ENCODE measurements at places on chromosomes 3 and 15.

DNA sequence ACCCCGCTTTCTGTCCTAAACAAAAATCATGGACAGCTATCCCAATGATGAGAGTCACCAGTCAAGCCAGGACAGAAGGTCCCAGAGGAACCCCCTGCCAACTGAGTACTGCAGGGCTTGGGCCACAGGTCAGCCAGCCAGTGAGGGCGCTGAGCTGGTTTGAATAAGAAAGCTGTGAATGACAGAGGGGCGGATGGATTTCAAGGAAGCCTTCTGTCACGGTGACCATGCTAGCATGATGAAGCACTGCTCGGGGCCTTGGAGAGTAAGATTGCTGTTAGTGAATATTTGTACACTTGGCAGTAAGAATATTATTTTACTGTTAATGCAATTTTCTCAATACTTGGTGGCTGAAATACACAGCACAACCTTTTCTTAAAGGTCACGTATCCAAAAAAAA lies 734.0 kb upstream of the NR2F2 start:
- DNase-seq: no peak

- no peak for DNase-seq
Observed at GRCh38 chr3:45772341-45773035, 23.8 kb downstream of the SLC6A20 start.

DNA sequence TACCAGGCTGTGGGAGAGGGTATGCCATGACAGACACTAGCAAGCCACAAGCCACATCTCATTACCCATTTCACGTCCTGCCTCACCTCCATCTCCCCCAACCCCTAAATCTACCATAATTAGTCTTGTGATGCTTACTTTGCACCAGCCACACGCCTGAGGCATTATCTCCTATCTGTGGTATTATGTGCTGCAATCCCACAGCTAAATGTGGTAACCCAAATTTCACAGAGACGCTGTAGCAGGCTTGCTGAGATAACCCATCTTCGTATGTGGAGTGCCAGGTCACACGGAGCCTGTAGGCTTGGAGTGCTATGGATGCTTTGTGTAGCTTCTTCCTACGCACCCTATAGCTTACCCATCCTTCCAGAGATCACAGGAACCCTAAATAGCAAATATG lies 256.7 kb upstream of the KCNH8 start:
- no peak for DNase-seq

DNA sequence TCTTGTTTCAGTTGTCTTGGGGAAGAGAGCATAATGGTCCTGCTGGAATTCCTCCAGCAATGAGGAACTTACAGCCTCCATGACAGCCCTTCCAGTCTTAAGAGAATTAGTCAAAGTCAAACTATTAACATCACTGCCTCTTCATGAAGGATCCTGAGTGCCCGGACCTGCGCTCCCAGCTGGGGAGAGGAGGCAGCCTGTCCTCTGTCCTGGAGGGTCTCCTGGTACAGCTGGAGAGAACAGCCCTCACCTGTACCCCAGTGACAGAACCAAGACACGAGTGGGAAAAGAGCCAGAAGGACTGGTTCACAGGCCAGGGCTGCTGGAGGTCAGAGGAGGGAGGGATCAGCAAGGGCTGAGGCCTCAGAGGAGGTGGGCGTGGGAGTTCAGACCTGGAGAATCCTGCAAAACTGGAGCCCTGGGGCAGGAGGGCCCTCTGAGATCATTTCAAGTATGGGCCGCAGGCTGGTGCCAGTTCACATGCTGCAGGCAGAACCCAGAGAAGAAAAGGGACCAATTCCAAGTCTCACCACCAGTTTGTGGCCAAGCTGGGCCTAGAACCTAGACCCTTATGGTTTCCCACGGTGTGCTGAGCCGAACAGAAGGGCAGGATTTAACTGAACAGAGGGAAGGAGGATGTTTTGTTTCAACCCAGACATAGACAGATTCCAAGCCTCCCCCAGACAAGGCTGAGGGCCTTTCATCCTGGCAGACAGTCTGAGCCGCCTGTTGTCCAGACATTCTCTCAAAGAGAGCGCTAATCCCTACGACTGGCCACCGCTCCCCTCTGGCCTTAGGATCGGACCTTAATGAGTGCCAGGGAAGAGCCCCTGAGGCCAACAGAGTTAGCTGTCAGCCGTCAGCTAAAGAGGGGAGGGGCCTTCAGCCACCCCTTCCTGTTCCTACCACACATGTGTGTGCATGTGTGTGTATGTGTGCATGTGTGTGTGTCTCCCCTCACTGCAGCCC lies 18.2 kb downstream of the LOXL1 start:
- DNase-seq: no peak

DNA sequence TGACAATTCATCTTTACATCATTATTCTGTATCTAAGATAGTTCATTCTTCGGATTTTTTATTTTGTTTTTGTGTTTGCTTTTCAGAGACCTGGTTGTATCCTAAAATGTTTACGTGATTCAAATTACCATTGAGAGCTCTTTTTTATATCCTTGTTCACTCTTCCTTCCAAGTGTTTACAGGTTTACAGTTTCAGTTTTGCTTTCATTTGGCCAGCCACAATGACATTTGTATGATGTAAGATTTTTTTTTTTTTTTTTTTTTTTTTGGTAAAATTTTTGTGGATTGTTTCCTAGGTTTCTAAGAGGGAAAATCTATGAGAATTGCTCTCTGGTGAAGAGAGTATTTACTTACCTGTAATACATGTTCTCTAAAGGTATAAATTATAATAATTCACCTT lies 55.0 kb downstream of the SETD5 start:
- peak; percentile 70 for DNase-seq

- DNase-seq: no peak
Observed at GRCh38 chr3:186506857-186507256, 37.3 kb downstream of the CRYGS start.

GRCh38 chr15:89115547-89115946 lies 27.3 kb downstream of the ABHD2 start:
- peak; percentile 79 for DNase-seq

- DNase-seq: no peak
Observed at GRCh38 chr15:80234883-80235282, 17.1 kb downstream of the CTXND1 start.

DNA sequence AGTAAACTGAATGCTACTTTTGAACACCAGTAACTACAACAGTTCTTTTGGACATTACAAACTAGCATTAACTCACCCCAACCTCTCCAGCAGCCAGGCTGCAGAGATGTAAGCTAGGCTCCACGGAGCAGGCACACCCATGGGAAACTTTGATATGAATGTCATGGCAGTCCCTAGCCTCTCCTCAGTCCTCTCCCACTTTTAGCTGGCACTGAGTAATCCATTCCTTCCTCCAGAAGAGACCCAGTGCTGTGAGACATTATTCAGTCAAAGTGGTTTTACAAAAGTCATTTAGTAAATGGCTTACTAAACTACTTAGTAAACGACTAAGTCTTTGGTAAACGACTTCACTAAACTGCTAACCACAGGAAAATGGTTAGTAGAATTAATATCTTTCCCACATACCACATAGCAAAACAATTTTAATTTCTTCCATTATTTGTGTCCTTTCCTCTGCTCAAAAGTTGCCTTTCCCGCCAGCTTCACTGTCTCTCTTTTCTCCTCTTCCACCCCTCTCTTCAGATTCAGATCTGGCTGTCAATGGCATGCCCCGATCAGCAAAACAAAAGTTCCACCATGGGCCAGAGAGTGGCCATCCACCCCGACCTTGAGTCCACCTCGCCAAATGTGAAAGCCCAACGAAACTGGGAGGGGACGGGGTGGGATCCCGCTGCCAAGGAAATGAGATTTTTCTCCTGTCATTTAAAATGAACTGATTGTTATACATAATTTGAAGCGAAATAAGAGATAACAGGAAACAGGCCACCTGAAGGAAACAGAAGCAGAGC lies 67.5 kb upstream of the TJP1 start:
- DNase-seq: no peak

DNA sequence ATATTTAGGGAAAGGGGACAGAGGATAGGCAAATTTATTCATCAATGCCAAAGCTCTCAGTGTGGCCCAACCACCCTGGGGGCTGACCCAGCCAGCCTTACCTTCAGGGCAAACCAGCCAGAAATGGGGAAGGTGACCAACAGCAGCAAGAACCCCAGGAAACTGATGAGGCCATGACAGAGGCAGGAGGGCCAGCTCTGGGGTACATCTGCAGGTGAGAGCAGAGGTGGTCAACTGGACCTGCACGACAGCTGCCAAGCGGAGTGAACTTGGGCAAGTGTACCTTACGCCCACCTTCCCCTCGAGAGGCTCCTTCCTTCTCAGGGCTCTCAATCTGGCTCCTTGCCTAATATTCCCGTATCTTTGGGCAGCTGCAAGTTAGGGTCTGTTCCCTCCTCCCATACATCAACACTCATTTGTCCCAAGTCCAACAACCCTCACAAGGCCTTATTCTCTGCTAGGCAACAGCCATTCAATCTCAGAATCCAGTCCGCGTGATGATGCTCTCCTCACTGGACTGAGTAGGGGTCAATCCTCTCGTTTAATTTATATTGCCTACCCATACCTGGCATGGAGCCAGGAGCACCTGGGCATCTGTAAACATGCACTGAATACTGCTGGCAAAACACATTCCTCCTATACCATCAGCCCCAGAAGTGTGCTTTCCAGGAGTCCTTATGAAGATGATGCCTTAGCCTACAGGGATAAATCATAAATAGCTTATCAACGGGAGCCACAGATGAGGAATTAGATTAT lies 1.7 kb downstream of the STOML1 start:
- no peak for DNase-seq

DNA sequence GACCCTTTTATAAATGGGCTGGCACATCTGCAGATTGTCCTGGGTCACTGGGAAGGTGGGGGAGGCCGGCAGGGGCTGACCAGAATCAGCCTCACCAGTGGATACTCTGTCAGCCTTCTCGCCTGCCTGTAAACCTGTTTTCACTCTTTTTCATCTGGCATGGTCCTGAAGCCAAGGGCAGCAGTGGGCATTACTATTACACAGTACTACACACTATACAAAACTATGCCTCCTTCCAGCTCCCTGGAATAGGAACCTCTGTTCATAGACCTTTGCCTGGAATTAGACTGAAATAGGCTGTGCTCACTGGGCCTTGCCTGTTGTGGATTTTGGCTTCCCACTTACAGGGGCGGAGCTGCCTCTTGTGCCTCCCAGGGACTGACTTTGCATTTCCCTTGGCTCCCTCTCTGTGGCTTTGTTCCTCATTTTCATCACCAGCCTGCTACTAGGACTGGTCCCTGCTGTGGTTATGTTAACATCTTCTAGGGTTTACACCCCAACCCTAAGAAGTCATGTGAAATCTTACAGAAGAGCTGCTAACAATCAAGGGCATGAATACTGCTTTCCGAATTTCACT lies 120.7 kb downstream of the FNDC3B start:
- DNase-seq: no peak

DNA sequence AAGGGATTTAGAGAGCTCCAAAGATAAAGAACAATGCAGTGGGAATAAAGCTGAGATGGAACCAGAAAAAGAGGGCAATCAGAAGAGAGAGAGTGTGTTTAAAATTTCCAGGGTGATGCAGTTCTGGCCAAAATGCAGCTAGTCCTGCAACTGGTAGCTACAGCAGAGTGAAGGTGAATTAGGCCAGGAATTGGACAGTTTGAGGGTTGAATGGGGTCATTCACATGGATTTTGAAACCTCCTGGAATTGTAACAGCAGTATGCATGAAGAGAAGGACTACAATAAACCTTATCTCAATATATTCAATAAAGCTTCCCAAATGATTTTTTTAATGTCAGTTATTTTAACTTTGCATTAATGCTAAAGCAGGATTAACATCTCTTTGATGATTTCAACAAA lies 85.2 kb downstream of the CBLB start:
- DNase-seq: no peak

DNA sequence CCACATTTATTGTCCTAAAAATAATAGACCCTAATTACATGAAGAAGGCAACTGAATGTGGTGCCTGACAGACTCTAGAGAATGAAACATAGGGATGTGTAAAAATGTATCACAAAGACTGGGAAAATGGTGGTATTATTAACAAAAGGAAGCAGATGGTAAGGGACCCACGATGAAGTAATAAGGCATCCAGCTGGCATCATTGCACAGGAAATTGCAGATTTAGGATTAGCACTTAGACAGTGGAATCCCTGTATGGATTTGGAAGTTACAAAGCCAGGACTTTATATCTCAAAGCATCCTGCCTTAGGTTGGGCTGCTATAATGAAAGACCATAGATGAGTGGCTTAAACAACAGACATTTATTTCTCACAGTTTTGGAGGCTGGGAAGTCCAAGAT lies 104.3 kb downstream of the PPM1L start:
- DNase-seq: no peak

DNA sequence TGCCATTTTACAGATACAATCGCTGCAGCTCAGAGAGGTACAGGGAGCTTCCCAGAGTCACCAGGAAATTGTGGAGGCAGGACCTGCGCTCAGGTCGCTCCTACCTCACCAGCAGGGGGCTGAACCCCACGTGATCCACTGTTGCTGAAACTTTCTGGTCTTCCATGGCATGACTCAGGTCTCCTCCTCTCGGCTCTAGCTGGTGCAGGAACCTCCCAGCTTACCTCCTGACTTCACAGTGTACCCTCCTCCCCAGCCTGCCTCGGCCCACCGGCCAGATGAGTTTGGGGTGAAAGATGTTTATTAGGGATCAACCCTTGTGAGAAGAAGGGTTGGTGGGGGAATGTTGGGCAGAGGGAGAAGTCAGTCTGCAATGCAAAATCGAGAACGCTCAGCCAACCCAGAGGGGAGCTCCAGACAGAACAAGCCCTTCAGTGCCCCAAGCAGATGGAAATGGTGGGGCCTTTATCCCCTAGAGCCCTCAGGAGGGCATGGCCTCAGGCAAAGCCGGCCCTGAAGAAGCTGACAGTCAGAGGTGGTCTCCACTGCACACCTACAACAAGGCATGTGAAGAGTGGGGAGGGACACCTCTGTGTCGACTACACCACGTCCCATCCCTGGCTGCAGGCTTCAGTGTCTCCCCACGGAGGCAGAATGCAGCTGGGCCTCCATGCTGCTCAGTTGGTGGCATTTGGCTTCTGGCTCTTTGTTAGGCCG lies 118.6 kb upstream of the PRR20G start:
- DNase-seq: no peak

- peak; percentile 0 for DNase-seq
Observed at GRCh38 chr3:29757054-29757777, 476.3 kb downstream of the RBMS3 start.

DNA sequence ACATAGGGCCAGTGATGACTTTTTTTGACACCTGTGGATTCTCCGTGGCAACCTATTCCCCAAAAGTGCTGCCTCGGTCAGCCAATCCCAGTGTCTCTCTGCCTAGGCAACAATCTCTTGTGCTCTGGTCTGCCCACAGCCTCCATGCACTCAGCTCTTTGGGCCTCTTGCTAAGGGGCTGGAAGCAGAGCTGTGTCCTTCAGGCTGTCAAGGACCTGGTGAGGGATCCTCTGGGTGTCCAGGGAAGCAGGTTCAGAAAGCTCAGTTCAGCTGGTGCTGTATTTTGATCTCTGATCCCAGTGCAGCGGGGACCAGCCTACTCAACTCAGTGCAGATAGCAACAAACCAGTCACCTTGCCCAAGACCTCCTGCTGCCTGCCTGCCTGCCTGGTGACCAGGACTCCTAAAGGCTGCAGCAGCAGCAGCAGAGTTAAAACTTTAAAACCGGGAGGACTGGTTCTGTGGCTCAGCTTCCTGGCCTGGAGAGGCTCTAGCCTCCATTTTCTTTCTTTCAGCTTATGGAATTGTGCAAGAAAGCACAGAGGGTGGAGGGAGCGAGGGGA lies 6.2 kb downstream of the PAK6 start:
- no peak for DNase-seq
